NCI-H1436 (cell line): ENCODE measurements at places on chromosomes 7 and 10.

GRCh38 chr10:61476529-61476928, 23.3 kb upstream of the TMEM26 start:
- no peak for DNase-seq

DNA sequence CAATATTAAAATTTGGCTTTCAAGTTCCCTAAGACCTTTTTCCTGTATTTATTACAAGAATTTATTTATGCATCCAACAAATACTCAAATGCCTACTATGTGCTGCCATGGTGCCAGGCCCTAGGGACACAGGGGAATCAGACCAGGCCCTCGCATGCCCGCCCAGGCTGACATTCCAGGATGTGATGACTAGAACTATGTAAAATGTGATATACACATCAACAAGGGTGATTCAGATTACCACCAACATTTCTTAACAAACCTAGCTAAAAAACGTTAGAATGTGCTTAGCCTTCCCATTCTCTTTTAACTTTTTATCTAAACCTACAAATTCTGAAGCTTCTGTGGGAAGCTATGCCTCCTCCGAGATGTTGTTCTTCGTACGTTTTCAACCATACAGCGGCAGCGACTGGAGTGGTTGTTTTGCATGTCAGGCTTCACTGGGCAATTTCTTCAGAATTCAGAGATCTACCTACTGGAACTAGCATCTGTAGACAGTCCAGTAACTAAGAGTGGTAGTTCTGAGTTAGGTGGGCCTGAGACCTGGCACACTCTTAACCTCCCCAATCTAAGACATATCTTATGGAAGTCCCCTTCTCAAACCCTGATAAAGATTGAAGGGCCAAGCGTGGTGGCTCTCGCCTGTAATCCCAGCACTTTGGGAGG, 22.1 kb downstream of the GNA12 start:
- no peak for DNase-seq

DNA sequence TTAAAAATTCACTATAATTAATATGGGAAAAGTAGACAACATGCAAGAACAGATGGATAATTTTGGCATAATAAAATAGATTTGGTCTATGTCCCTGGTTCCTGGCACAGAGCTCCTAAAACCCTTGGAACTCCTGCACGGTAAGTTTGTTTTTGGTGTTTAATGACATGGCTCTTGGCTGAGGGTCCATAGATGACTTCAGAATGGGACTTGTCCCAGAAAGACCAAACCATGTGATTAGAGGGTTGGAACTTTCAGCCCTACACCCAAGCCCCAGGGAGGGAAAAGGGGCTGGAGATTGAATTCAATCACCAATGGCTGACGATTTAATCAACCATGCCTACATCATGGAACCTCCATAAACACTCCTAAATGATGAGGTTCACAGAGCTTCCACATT, 12.6 kb upstream of the GSDME start:
- no peak for DNase-seq

DNA sequence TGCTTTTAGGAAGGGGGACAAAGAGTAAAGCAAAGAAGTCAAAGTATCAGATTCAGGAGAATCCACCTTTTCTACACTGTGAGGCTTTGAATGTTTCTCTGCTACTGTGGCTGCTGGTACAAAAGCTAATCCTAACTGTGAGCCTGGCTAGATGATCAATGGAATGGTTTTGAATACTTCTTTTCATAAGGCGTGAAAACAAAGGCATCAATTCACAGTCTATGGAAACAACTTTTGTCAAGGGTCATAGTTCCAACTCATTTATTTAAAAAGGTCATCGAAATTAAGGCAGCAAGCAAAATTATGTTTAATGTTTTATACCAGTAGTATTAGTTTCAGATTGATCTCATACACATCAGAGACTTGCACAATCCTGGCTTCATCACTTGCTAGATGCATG, 118.1 kb downstream of the CTTNBP2 start:
- no peak for DNase-seq

DNA sequence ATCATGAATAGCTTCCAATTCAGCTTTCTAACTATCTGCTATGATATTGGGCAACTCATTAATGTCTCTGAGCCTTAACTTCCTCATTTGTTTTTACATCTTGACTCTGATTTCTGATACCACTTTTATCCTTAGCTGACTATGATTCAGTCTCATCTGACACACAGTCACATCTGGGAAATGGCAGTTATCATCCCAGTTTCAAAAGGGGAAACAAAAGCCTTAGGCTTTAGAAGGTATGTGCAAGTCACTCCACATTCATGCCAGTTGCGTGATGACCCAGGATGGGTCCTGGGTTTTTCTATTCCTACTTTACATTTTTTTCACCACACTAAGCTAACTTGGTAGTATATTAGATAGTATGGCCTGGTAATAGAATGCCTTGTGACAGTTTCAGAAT, 12.7 kb downstream of the SCIN start:
- DNase-seq = no peak
